T-helper 9 cell (primary cell): ENCODE measurements at places on chromosomes 3 and 15.

- no peak for DNase-seq
Measured at GRCh38 chr3:105323274-105323599, 43.5 kb upstream of the ALCAM start.

- no peak for DNase-seq
Measured at GRCh38 chr3:143855183-143855582, 6.9 kb upstream of the SLC9A9 start.

DNA sequence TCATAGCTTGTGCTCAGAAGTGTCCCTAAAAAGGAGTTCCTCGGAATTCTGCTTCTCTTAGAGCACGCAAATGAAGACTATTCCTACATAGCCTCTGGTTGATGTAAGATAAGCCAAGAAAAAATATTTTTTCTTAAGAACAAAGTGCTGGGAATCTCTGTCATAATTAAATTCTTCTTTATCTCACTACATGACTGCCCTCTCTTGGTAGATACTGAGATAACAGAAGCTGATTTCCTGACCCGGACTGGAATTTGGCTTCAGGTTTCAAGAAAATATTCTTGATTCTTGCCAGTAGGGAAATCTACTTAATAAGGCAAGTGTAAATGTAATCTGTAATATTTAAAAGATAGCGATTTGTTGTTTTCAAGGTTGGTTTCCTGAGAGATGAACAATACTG is 31.3 kb upstream of the SETMAR start:
- DNase-seq = no peak

DNA sequence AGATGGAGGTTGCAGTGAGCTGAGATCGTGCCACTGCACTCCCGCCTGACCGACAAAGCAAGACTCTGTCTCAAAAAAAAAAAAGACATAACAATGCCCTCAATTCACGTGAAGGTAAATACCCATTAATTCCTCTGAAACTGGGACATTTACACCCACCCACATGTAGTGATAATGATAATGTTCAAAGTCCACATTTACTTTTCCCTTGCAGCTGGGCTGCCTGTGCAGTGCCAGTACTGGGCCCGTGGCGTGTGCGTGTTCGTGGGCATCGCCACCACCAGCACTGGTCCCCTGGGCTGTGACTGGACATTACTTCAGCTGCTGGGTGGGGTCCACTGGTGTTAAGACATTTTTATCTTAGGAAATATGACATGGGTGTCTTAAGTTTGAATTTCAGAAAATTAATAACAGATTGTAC is 123.6 kb downstream of the SLC25A26 start:
- DNase-seq = no peak

GRCh38 chr3:46893763-46894162 is 16.2 kb downstream of the PTH1R start:
- DNase-seq = no peak

- no peak for DNase-seq
Measured at GRCh38 chr3:167110901-167111300, 269.2 kb downstream of the ZBBX start.
